ENCODE measurements at places on chromosomes 12 and 14.

- no peak for DNase-seq
Measured at GRCh38 chr14:36513012-36513420, 7.0 kb downstream of the NKX2-1 start.

DNA sequence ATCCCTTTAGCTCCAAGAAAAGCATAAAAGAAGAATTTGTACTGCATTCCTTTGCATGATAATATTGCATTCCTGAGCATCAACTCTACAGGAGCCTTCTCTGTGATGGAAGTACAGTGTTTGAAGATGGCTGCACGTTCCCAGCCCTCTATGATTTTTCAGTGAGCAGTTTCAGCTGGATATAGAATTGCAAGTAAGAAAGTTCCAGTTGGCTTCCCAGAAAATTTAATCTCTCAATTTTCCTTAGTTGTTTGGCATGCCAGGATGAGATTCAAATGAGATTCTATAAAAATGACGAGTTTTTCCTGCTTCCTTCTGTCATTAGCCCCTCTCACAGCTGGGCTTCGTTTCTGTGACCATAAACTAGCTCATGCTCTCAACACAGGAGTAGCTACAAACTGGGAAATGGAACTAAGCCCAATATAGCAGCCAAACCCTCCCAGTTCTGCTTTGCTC lies 109.9 kb downstream of the TTC8 start:
- DNase-seq: no peak

GRCh38 chr12:81222846-81223592 lies 145.1 kb downstream of the ACSS3 start:
- no peak for DNase-seq

- DNase-seq: no peak
Measured at GRCh38 chr14:103223818-103224352, 100.6 kb downstream of the TNFAIP2 start.

- DNase-seq: no peak
Measured at GRCh38 chr12:31105668-31106067, 32.0 kb downstream of the DDX11 start.

DNA sequence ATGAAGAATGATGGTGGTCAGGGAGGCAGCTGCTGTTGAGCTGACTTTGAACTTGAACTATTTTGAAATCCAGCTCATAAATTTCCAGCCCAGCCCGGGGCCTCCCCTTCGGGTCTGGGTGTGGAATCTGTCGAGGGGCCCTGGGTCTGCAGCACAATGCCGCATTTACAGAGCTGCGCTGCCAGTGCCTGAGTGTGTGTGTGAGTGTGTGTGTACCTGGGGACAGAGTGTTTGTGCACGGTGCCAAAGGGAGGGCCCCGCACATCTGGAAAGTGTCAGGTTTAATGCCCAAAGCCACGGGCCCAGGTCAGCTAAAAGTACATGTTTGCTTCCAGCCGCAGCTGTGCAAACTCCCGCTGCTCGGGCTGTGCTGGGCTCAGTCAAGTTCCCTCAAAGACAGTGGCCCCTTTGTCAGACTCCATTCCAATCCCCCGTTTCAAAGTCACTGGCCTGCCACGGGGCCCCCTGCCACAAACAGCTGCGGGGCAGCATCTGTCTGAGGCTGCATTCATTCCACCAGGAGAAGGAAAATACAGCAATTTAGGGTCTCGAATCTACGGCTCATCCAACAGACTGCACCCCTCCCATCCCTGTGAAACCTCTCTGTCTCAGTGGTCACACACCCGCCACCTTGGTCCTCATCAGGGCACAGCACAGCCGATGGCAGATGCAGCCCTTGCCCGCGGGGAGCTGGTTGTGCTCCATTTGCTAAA lies 16.3 kb upstream of the RFLNA start:
- DNase-seq: no peak

- DNase-seq: peak; percentile 17
Measured at GRCh38 chr14:104149617-104150135, 11.3 kb downstream of the KIF26A start.

GRCh38 chr14:38824706-38825105 lies 278.3 kb downstream of the SEC23A start:
- DNase-seq: no peak

DNA sequence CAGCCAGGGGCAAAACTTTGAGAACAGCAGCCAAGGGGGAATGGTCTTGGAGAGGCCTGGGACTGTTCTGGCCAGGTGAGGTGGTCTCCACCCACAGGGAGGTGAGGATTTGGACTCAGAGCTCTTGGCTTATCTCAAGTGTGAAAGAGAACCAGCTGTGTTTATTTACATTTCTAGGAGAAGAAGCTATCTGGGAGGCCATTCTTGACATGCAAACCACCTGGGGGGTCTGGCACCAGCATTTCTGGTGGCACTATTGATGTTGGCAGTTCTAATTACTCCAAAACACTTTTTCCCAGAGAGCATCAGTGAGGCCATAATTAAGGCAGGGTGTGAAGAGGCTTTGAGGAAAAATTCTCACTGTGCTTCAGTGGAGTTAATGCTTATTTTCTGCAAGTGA lies 95.1 kb downstream of the CAND1 start:
- DNase-seq: no peak

- DNase-seq: no peak
Measured at GRCh38 chr14:67158566-67158965, 30.7 kb upstream of the GARIN2 start.

DNA sequence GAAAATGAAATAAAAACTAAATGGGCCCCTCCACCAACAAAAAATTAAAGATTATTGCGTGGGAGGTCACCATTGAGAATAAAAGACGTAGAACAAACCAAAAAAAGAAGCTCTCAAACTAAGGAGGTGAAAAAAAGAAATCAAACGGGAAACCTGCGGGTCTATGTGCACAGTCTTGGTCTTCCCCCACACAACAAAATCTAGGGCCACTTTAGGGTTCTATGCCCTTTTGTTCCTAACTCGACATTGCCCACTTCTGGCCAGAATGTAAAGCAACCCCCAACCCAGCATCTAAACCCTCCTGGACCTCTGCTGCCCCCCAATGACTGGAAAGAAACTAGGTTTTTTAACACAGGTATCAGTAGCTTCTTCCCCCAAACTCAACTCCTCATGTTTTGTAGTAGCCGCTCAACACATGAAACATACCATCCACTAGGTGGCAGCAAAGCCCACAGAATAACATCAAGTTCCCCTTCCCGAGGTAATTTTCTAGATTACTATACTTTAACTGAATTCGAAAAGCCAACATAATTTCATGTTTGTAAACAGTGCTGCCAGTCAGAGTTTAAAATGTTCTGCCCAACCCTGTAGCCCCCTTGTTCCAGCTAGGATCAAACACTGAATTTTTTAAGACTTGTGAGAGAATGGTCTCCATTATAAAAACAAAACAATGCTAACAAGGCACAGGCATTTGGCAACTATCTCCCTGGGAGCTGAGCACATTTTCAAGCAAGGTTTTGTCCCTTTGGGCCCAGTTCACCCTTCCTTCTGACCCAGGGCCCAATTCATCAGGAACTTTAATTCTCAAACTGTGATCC lies 18.7 kb downstream of the DAD1 start:
- DNase-seq: peak; percentile 80

DNA sequence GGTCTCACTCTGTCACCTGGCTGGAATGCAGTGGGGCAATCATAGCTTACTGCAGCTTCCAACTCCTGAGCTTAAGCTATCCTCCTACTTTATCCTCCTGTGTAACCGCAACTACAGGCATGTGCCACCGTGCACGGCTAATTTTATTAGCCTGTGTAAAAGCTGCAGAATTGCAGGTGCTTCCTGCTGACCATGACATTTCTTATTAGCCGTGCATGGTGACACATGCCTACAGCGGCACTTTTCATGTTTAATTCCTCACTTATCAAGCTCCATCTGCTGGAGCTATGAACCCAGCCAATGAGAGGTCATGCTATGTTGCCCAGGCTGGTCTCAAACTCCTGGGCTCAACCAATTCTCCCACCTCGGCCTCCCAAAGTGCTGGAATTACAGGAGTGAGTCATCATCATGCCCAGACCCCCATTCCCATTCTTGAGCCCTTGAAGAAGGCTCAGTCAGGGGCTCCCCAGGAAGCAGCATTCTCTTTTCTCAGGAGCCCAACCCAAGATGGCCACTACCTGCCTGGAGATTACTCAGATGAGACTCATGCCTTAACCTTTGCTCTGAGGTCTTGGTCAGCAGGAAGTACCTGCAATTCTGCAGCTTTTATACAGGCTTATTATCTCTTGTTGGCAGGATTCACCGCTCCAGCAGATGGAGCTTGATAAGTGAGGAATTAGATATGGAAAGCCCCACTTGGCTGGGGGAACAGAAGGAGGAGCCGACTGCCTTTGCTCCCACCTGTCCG lies 503.2 kb downstream of the MED13L start:
- DNase-seq: no peak

- DNase-seq: no peak
Measured at GRCh38 chr12:4119157-4119761, 154.3 kb upstream of the CCND2 start.

DNA sequence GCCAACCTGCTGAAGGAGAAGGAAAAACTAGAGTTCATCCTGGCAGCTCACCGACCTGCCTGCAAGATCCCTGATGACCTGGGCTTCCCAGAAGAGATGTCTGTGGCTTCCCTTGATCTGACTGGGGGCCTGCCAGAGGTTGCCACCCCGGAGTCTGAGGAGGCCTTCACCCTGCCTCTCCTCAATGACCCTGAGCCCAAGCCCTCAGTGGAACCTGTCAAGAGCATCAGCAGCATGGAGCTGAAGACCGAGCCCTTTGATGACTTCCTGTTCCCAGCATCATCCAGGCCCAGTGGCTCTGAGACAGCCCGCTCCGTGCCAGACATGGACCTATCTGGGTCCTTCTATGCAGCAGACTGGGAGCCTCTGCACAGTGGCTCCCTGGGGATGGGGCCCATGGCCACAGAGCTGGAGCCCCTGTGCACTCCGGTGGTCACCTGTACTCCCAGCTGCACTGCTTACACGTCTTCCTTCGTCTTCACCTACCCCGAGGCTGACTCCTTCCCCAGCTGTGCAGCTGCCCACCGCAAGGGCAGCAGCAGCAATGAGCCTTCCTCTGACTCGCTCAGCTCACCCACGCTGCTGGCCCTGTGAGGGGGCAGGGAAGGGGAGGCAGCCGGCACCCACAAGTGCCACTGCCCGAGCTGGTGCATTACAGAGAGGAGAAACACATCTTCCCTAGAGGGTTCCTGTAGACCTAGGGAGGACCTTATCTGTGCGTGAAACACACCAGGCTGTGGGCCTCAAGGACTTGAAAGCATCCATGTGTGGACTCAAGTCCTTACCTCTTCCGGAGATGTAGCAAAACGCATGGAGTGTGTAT lies 2.4 kb downstream of the FOS start:
- DNase-seq: no peak

DNA sequence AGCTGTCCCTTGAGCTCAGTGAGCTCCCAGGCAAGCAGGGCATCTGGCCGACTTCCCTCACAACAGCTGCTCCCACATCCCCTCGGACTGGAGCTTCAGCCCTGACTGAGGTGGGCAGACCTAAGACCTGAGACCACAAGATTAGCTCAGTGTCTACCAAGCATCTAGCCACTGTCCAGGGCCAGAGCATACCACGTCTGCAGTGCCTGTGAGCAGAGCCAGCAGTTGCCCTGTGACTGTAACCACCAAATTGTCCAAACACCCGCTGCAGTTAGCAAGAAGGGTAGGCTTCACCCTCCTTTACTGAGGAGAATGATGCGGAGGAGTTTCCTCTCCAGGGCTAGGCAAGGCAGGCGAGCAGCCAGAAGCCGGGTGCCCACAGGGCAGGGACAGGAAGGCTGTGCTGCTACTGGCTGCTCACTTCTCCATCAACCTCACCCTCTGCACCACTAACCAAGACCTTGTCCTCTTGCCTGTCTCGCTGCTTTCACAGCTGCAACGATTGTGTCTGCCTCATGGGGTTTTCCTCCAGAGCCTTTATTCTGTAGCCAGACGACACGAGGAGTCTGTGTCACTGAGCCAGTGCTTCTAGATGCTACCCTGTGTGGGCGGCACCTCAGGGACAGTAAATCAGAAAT lies 53.9 kb downstream of the ANAPC7 start:
- DNase-seq: no peak

- no peak for DNase-seq
Measured at GRCh38 chr14:86574051-86574777, 1044.3 kb downstream of the FLRT2 start.

- no peak for DNase-seq
Measured at GRCh38 chr12:120119271-120119973, 2.9 kb upstream of the RAB35 start.

DNA sequence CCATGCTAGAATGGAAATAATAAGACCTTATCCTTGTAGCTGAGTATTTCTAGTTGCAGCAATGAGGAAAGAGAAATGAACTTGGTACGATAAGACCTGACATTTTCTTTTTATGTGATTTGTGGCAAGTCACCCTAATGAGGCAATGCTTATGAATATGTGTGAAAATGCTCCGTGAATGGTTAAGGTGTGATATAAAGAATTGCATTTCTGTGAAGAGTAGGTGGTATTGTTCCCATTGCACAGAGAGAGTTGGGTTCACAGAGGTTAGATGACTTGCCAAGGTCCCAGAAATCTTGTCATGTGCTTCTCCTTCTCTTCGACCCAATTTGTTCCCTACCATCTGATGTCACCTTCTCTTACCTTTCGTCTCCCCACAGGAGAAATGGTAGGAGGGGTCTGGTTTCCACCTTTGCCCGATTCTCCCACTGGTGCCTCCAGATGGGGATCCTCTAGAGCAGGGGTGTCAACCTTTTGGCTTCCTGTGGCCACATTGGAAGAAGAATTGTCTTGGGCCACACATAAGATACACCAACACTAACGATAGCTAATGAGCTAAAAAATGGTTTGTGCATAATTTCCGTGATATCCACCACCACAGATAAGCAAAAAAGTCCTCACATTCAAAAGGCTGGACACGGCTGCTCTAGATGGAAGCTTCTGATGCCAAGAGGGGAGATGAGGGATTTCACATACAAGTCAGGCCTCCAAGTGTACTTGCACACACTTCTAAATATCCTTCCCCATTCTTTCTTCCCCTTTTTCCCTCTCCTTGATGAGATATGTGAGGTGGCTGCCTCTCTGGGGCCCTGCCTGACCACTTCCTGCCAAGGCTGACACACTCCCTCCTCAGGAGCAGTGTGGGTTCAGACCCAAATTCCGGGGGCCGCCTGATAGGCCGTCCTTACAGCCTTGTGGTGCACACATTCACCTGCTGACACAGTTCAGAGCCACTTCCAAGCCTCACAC lies 96.1 kb downstream of the PLXNC1 start:
- DNase-seq: no peak

GRCh38 chr12:101793401-101793800 lies 37.4 kb downstream of the GNPTAB start:
- no peak for DNase-seq

Data from NCI-H1694 (cell line).